ENCODE measurements at places on chromosomes 16 and 17.
A peak's percentile ranks its signal among the peaks of the same experiment; 100 is the strongest.

DNA sequence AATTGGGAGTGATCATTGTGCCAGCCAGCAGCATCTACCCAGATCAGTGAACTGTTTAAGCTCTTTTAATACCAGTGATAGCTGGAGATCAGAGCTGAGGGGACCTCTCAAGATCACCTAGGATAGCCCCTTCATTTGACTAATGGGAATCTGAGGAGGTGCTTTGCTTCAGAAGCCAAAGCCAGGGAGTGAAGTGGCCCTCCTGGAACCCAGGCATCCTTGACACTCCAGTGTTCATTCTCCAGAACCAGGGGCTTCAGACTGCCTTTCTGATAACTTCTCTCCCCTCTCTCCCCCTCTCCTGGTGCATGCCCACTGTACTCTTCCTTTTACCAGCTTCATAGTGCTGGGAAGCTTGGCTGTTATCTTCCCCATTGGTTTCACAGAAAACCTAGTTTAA is 48.0 kb upstream of the SLC12A3 start:
- no peak for DNase-seq

DNA sequence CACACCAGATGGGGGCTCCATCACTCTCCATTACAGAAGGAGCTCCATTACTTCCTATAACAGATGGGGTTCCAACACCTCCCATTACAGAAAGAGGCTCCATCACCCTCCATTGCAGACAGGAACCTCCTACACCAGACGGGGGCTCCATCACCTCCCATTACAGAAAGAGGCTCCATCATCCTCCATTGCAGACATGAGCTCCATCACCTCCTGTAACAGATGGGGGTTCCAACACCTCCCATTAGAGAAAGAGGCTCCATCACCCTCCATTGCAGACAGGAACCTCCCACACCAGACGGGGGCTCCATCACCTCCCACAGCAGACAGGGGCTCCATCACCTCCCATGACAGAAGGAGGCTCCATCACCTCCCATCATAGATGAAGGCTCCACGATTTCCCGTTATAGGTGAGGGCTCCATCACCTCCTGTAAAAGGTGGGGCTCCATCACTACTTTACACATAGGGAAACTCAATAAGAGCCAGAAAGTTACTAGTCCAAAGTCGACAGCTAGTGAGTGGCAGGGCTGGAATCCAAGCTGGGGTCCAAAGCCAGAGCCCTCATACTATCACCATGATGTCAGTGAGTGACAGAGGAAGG is 224.8 kb downstream of the RBFOX3 start:
- no peak for DNase-seq

GRCh38 chr17:12398441-12399051 is 267.1 kb upstream of the MYOCD start:
- no peak for DNase-seq

DNA sequence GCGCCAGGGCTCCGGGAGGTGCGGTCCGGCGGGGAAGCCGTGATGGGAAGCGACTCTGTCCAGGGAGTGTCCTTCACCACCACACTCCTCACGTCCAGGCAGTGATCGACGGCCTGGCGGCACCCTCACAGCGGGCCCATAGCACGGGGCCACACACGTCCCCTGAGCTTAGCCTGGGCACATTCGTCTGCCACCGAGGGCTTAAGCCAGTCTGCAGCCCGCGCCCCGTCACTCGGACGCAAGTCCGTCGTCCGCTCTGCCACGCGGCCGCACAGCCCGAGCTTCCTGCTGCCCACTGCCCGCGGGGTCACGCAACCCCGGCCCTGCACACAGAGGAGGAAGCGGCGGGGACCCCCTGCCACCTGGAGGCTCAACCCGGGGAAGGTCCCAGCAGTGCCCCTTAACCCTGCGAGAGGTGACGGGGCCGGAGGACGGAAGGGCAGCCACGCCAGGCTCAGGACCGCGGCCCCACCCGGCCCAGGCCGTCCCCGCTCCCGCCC is 3.0 kb upstream of the TBX2 start:
- DNase-seq, result no peak

DNA sequence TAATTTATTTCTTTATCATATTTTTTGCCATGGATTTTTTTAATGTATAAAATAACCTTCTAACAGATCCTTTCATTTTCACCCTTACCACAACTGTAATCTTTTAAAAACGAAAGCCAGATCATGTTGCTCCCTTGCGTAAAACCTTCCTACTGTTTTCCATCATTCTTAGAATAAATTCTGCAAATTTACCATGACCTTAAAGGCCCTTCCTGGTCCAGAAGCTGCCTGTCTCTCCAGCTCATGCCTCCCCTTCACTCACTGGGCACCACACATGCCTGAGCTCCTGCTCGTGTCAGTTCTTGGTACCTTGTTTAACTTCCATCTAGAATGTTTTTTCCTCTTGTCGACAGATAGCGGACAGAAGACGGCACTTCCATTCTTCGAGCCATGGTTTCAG is 245.0 kb upstream of the CDH5 start:
- DNase-seq, result no peak

DNA sequence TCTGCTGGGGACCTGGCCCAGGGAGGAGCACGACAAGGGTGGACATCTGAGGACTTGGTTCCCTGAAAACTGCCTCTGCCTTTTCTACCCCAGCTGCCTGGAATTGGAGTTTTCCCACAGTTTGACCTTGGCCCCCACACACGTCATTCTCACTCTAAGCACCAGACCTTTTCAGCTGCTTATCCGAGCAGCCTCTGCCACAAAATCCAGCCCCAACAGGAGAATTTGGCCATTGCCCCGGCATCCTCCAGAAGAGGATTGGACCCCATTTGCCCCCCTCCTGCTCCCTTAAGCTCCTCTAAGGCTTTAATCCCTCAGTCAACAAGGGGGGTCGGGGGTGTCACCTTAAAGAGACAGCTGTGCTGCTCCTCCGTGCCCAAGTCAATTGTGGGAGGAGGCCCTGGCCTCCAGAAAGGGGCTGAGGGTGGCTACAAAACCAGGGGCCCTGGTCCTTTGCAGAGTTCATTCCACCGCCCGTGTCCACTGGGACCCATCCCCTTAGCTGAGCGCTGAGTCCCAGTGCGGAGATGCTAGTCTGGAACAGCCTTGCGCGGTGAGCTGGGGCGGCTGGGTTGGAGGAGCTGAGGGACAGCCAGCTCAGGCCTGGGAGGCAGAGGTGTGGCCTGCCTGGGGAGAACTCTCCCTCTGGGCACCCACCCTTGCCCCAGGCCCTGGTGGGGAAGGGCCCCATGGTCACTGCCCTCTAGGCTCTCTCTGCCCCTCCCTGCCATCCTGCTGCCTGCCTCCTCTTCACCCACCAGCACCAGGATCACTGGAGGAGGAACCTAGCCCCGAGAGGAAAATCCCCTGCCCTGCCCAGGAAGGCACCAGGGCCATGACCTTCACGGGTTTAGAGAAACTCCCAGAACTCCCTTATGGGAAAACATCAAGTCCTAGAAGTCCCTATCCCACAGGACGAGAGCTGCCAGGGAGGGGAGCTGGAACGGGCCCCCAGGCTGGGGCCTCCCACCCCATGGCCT is 18.8 kb downstream of the TTYH2 start:
- DNase-seq, result no peak

DNA sequence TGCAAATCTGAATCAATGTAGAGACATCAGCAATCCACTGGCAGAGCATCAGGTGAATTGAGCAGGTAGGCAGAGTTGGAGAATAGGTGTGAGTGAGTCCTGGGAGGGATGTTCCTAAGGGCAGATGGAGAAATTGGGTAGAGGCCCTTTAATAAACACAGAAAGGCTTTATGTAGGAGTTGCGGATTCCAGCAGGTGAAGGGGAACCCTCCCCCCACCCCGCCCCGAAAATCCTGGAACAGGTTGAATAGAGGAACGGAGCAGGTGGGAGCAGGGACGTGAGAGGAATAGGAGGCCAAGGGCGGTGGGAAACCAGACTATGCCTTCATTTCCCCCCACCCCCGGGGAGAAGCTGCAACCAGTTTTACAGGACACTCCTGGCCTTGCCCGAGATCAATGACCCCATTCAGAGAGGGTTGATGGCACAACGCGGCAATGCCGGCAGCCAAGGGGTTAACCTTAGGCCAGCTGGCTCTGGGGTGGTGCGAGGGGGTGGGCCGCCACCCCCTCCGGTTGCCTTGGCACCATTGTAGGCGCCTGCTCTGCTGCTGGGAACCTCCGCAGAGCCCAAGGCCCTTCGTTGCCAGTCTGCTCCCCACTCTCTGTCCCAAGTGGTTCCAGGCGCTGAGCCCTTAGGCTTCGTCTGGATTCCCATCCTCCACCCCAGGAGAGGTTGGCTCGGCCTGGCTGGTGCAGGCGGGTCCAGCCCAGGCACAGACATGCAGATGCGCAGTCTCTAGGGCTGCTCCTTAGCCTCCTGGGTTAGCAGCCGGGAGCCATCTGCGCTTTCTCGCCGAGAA is 814 bp upstream of the RUNDC3A start:
- DNase-seq, result no peak

DNA sequence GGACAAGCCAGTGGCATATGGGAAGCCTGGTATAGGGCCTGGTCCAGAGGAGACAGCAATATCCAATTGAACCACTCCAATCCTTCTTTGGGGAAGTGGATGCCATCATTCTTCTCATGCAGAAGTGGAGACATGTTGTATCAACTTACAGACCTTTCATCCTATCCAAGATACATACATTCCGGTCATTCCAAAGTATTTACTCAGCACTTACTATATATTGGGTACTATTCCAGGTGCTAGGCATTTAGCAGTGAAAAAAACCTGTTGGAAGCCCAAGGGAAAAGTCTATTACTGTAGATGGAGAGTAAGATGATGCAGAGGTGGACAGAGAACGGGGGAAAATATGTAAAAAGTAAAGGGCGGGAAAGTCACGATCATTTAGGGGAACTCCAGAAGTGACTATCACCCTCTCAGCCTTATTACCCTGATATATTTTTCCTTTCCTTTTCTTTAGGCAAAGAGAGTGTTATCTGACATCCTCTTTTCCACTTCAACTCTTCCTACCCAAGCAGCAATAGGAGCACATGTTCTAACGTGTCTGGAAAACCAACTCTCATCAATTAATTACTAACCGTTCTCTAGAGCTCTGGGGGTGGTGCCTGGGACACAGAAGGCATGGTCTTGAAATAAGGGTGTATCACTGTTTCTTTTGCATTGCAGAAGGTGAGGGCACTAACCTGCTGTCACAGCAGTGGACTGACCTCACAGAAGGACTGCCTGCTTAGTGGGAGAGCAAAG is 210.1 kb upstream of the MAF start:
- no peak for DNase-seq

GRCh38 chr16:84237994-84238750 is 1.6 kb downstream of the KCNG4 start:
- DNase-seq, result no peak

- DNase-seq, result no peak
Measured at GRCh38 chr16:68365167-68365817, 54.5 kb downstream of the PRMT7 start.

- peak; percentile 91 for DNase-seq
Measured at GRCh38 chr16:67936880-67937605, 393 bp upstream of the PSMB10 start.

DNA sequence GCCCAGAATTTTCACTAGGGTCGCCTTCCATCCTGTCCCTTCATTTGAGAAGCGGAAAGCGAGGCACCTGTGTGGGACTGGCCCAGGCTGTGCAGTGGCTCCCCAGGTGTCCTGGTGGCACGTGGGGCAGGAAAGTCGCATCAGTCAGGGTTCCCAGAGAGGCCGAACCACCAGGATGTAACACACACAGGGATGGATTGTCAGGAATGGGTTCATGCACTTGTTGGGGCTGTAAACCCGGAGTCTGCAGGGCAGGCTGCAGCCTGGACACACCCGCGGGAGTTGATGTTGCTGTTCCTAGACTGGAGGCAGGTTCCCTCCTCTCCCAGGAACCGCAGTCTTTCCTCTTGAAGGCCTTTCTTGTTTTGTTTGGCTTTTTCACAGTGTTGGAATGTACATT is 30.7 kb upstream of the RPTOR start:
- no peak for DNase-seq

GRCh38 chr17:40699371-40699770 is 4.2 kb downstream of the KRT24 start:
- no peak for DNase-seq

- no peak for DNase-seq
Measured at GRCh38 chr16:74601126-74601871, 5.6 kb downstream of the GLG1 start.

- DNase-seq, result no peak
Measured at GRCh38 chr17:73717690-73718089, 73.4 kb upstream of the SDK2 start.

GRCh38 chr17:40224718-40225550 is 5.8 kb downstream of the WIPF2 start:
- no peak for DNase-seq

DNA sequence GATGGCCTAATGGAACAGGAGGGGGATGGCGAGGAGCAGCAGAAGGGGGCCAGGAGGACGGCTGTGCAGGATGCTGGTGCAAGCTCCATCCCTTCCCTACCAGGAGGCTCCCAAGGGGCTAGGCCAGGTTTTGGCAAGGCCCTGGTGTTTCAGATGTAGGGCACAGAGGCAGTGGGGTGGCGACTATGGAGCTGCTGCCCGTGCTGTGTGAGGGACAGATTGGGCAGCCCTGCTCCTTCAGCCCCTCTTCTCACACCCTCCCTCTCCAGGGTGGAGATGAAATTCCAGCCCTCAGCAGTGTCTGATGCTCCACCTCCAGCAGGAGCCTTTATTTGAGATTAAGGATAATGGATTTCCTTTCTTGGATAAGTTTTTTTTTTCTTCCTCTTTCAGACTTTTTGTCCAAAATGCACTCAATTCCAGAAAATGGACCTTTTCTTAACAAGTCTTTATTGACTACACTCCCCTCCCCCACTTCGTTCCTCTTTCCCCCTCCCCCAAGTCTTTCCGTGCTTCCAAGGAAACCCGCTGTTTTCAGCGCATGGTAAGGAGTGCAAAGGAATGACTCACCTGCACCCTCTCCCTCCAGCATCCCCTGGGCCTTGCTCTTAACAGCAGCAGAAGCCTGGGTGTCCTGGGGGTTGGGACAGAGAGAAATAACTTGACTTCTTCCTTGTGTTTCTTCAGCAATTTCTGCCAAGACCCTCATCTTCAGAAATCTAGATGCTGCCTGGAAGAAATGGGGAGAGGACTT is 95.2 kb downstream of the CCDC182 start:
- DNase-seq, result no peak

- DNase-seq, result no peak
Measured at GRCh38 chr17:79797492-79798298, 818 bp upstream of the CBX8 start.

- DNase-seq, result peak; percentile 22
Measured at GRCh38 chr17:5410594-5411272, 8.7 kb downstream of the NUP88 start.
